ENCODE measurements at places on chromosomes 1 and 21.

DNA sequence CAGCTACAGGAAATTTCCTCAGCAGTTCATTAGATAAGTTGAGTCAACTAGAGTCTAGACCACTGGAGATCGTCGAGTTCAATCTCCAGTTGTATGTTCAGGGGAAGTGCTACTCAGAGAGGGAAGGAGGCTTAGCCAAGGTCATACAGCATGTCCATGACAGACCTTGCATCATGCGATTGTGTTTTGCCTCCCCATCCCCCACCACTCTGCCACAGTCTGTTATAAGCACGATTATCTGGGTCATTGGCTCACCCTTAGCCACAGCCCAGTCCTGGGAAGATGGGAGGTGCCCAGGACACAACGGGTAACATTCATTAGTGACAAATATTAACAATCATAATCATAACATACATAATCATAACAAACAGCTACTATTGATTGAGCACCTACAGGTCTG is 18.9 kb upstream of the GRIK3 start:
- no peak for DNase-seq

- peak; percentile 75 for DNase-seq
Measured at GRCh38 chr1:9494936-9495758, 44.1 kb upstream of the SLC25A33 start.

- no peak for DNase-seq
Measured at GRCh38 chr1:195053478-195053877, 1554.8 kb downstream of the KCNT2 start.

DNA sequence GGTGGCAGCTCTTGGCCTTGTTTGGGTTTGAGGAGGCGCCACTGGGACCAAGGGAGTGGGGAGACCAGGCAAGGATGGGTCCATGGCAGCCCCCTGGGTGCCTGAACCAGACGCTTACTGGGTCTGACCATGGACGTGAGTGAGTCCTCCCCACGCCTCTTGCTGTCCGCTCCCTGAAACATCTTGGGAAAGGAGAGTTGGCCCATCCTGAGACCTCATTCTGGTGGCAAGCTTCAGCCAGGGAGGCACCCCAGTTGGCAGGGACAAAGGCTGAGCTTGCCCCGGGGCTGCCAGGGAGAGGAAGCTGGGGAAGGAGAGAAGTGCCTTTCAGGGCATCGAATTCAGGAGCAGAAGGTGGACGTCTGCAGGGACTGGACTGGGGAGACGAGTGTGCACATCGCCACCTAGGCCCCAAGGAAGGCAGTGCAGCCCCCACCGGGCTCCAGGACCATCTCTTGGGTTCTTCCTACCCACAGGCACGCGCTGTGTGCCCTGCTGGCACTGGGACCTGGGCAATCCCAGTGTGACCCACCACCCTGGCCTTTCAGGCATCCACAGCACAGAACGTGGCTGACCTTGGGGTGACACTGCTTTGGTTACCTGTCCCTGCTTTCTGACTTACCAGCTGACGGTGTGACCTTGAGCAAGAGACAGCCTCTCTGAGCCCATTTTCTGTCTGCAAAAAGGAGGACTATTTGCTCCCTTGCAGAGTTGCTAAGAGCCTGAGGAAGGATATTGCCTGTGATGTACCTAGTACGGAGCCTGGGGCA is 132.9 kb upstream of the WNT4 start:
- DNase-seq: peak; percentile 55

DNA sequence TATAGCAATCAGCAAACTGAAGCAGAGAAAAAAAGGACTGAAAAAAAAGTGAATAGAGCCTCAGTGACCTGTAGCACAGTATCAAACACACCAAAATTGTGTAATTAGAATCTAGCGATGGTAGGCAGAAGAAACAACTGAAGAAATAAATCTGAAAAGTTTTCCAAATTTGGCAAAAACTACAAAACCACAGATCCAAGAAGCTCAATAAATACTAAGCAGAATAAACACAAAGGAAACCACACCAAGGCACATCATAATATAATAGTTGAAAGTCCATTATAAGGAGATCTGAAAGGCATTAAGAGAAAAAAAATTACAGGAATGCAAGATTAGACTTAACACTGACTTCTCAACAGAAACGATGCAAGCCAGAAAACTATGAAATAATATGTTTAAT is 7.1 kb upstream of the IL12RB2 start:
- no peak for DNase-seq

DNA sequence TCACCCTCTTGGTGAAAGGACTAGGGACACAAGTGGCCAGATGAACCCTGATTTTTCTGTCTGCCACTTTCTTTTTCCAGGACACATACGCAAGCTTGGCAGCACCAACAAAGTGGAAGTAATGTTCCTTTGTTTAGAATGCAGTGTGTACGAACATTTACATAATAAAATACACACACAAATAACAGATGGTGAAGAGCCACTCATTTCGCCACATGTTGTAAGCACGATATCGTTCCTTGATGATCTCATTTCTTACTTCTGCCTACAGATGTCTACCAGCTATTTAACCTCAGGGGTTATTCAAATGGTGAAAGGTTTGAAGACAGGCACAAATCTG is 670.2 kb upstream of the CXADR start:
- no peak for DNase-seq

DNA sequence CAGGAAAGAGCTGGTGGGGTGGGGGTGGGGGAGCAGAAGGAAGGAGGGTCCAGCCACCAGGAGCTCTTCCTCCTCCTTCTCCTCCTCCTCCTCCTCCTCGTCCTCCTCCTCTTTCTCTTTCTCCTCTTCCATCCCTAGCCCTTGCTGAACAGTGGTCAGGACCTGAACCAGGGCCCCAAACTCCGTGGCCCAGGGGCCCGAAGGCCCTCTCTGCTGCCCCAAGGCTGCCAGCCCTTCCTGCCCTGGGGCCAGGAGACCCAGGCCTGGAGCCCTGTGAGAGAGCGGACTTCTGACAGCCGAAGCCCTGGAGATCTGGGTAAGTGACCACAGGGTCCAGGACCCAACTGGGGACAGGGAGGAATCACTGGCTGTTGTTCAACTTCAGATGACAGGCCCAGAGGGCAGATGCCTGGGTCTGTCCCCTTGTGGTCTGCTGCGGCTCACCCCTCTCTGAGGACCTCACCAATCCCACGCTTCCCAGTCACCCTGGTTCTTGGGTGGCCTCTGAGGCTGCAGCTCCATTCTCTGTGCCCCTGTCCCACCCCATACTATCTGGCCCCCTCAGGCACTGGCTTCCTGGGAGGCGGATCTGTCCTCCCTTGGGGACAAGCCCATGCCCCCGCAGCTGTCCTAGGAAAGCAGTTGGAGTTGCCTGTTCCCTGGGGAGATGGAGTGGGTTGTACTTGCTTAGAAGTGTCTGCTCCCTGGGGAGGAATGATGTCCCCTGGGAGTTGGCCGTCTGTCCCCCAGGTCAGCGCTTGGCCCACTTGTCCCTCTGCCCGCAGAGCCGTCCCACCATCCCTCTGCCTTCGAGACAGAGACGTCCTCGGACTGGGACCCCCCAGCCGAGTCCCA is 51.8 kb downstream of the VWA5B1 start:
- no peak for DNase-seq

DNA sequence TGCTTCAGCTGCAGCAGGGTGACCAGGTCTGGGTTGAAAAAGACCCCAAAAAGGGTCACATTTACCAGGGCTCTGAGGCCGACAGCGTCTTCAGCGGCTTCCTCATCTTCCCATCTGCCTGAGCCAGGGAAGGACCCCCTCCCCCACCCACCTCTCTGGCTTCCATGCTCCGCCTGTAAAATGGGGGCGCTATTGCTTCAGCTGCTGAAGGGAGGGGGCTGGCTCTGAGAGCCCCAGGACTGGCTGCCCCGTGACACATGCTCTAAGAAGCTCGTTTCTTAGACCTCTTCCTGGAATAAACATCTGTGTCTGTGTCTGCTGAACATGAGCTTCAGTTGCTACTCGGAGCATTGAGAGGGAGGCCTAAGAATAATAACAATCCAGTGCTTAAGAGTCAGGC is 2.9 kb downstream of the C1QA start:
- peak; percentile 35 for DNase-seq

DNA sequence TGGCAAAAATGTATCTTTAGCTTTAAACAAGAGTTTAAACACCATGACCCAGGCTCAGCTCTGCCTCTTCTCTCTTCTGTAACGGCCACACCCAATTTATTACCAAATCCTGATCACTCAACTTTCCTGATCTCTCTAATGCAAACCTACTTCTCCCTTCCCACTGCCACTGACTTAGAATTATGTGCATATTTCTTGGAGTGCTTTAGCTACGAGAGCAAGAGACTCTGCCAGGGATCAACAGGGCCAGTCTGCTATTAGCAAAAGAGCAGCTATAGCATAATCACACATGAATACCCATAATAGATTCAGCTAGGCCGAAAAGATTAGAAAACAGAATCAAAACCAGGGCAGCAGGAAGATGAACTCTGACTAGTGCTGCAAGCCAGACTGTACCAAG is 215.5 kb downstream of the MRPL39 start:
- no peak for DNase-seq

- DNase-seq: no peak
Measured at GRCh38 chr21:46052703-46053651, 44.9 kb upstream of the COL6A2 start.

GRCh38 chr1:212062832-212063438 is 27.4 kb downstream of the DTL start:
- DNase-seq: peak; percentile 70

- no peak for DNase-seq
Measured at GRCh38 chr1:191929383-191929782, 228.9 kb upstream of the RGS18 start.

DNA sequence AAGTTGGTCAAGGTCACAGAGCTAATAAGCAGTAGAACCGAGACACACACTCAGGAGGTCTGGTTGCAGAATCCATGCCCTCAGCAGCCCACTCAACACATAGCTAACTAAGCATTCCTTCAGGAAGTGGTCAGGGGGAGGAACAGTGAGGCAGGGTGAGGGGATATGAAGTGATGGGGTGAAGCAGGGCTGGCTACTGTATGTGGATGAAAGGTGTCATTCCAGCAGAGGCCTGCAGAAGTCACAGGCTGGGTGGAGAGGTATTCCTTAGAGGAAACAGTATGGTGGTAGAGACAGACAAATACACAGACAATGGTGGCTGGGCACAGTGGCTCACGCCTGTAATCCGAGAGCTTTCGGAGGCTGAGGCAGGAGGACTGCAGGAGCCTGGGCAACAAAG is 14.1 kb downstream of the TMCO4 start:
- DNase-seq: no peak

GRCh38 chr21:35529171-35529863 is 480.2 kb upstream of the RUNX1 start:
- no peak for DNase-seq

DNA sequence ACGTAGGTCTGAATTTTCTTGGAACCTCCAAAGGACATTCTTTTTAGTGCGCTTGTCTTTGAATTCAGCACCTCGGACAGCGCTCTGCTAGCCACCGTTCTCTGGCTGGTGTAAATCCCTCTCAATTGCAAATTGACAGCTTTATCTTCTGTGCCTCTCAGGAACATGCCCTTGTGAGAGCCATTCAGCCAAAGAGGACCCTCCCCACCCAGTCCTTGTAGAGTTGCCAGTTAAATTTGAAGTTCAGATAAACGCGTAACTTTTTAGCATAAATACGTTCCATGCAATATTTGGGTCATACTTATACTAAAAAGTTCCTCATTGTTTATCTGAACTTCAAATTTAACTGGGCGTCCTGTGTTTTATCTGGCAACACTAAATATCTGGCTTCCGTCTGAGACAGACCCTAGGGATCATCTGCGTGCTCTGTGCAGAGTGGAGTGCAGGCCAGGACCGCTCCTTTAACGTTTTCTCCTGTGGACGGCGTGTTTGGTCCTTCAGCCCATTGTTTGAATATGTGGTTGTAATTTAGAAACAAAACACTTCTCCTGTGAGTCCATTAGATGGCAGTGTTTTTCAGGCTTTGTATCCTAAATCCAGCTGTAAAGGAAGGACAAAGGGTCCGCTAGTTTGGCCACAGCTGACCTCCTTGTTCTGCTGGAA is 7.0 kb downstream of the KCNAB2 start:
- DNase-seq: peak; percentile 77

GRCh38 chr1:172837816-172838679 is 179.1 kb downstream of the FASLG start:
- no peak for DNase-seq

DNA sequence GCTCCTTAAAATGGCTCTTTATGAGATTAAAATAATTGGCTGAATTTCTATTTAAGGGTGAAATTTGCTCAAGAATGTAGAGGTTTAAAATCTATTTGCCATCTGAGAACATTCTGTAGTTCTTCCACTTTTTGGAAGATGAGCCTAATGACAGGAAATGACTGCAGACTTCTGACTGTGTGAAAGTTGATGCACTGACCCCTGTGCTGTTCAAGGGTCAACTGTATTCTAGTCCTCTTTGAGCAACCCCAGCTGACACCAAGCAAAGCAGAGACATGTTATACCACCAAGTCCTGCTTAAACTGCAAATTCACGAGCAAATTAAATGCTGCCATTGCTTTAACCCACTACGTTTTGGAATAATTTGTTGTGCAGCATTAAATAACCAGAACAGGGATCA is 26.6 kb downstream of the DDAH1 start:
- peak; percentile 78 for DNase-seq

GRCh38 chr1:229645324-229645993 is 19.4 kb downstream of the URB2 start:
- no peak for DNase-seq

- no peak for DNase-seq
Measured at GRCh38 chr21:36672737-36673136, 26.2 kb upstream of the SIM2 start.

DNA sequence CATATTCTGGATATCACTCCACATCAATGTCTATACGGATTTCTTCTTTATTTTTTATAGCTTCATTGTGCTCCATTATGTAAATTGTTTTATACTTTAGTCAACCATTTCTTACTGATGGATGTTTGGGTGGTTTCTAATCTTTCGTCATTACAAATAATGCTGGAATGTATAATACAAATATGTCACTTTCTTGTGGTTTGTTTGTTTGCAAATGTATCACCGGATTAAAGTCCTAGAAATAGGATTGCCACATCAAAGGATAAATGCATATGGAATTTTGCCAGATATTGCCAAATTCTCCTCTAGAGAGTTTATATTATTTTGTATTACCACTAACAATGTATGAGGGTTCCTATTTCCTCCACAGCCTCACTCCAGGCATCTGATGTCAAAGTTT is 48.7 kb upstream of the PRDM2 start:
- no peak for DNase-seq

DNA sequence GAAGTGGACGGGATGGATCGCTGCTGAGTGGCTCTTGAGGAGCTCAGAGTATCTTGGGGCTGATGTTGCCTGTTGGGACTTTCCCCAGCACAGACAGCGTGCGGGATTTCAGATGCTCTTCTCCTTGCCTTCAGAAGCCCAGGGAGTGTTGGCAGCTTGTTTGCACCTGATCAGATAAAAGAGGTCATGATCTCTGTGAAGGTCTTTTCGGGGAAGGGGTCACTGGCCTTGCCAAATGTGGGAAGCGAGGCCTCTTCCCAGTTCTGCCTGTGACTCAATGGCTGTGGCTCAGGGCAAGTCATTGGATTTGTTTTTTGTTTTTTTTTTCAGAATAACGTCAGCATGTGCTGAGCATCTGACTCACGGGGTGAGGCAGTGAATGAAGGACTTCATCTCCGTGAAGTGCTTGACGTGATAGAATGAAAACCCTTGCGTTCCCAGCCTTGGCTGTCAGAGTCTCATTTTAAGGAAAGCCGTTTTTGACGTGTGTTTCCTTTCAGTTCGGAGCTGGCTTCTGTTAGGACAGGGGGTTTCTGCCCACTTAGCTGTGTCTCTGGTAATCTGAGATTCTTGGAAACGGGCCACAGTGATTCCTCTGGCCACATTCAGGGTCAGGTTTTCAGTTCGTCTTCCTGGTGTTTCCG is 46.7 kb downstream of the GALNT2 start:
- no peak for DNase-seq

- DNase-seq: peak; percentile 52
Measured at GRCh38 chr1:51517361-51518032, 1.6 kb downstream of the EPS15 start.

- no peak for DNase-seq
Measured at GRCh38 chr1:5447503-5447960, 544.7 kb downstream of the NPHP4 start.

All from A673 (cell line).